ENCODE measurements at places on chromosomes 3 and 15. TPM values are rescaled to one million over a fixed set of nuclear protein-coding genes. Genes with fewer than 3 reads are reported as not detected.
A peak's percentile ranks its signal among the peaks of the same experiment; 100 is the strongest.

The PHLDB2 gene
- 36.7 TPM for total RNA-seq

- no peaks in the 10 kb centered on the region for H3K27me3 ChIP-seq
- no peaks in the 10 kb centered on the region for H3K4me1 ChIP-seq
- H3K4me3 ChIP-seq = no peak overlapping the region
- H3K36me3 ChIP-seq = no peaks in the 10 kb centered on the region
Observed at GRCh38 chr3:10327592-10327991, 6.7 kb upstream of the SEC13 start.

- no peak for DNase-seq
- no peak overlapping the region for H3K4me3 ChIP-seq
- no peaks in the 10 kb centered on the region for H3K36me3 ChIP-seq
- H3K27me3 ChIP-seq = no peaks in the 10 kb centered on the region
Observed at GRCh38 chr3:58299839-58300516, 6.1 kb upstream of the RPP14 start.

DNA sequence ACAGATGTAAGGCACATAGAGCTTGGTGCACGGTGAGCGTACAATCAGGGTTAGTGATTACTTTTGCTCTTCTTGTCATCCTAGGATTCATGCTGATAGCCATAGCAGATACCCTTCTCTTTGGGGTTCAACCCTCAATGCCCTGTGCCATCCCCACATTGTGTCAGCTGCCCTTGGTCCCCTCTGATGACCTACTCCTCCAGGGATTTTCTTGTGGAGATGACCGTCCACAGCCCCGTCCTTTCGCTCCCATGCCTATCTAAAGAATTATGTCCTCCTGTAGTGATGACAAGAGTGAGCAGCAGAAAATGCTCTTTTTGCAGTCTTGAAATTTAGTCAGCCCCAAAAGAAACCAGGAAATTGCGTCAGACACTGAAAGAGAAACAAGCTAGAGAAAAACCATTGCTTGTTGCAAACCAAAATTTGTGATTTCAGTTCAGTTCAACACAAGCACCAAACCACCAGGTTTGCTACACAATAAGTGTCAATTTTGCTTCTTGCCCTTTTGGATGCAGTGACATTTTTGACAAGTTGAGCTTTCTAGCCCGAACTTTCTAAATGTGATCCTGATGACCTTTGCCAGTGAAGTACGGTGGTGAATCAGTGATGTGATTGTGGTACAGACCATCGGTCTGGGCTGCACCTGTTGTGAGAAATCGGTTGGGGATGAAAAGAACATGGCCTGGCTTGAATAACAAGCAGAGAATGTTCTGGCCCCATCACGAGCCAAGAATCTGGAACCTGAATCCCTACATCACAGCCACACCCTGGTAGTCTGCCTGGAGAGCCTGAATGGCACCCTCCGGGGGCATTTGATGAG is 41.3 kb downstream of the CMTM7 start:
- no peaks in the 10 kb centered on the region for H3K36me3 ChIP-seq
- H3K4me3 ChIP-seq = peak overlapping the region; percentile 42
- peaks cover 78% of the 10 kb centered on the region for H3K4me1 ChIP-seq
- peak overlapping the region; percentile 93 for H3K27ac ChIP-seq
- DNase-seq = no peak

The FANCD2OS gene
- total RNA-seq = not detected

DNA sequence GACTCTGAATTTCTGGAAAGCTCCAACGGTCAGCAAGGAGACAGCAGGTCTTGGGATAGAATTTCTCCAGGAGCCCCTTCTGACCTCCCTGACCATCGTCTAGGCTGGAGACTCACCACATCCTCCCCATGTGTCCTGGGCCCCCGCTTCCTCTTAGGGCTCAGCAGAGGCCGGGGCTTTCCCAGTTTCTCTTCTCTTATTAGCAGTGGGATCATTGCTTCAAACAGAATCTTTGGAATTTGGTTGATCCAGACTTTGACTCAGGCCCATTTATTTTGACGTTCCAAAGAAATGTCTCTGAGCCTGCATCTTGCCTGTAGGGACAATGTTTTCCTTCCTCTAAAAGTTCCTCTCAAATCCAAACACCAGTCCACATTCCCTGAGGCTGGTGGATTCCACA is 38.4 kb upstream of the SLC6A6 start:
- no peaks in the 10 kb centered on the region for H3K36me3 ChIP-seq

The BRPF1 gene
- total RNA-seq = 28.6 TPM

The RARRES1 gene
- total RNA-seq = 1.9 TPM

All from spleen (tissue), 13 donors.